ENCODE measurements at places on chromosomes 2 and 18.

DNA sequence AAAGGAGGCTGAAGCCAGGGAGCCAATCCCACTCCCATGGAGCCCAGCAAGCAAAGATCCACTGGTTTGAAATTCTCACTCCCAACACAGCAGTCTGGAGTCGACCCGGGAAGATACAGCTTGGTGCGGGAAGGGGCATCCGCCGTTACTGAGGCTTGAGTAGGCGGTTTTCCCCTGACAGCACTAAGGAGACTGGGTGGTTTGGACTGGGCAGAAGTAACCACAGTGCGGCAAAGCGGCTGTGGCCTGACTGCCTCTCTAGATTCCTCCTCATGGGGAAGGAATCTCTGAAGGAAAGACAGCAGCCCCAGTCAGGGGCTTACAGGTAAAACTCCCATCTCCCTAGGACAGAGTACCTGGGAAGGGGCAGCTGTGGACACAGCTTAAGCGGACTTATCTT, 261.6 kb upstream of the KYNU start:
- no peak for DNase-seq

DNA sequence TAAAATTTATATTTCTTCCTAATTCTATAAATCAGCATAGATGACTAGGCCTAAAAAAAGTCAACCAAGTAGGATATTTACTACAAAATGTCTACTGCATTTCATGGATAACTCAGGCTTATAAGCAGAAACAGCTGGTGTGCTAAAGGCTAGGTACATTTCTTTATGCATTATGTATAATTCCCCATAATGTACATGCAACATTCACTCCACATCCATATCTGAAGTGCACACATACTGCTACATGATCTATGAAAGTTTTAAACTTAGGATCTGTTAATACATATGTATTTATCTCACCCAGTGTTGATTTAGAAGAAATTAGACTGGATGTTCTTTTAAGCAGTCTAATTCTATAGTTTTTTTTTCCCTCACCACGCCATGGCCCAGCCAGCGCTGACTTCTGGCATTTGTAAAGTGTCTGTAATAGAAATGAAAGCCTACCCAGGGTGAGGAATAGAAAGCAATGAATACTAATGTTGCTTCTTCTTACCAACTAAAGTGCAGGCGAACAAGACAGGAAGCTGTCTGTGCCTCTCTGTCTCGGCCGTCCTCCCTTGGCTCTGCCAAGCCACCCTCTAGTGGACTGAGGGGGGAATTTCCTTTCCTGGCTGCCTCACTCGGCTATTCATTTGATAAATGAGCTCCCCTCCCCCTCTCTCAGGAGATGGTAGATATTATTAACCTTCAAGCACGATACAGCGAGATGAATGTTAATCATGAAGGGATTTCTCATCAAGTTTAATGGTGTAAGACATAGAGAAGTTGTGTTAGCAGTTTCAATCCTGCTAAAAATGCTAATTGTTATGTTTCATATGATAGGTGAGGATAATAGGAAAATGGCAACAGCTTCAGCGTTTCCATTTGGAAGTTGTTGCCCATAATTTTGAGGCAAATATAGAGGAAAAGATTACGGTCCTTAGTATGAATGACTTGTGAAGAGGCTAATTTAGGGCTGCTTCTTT, 384.5 kb downstream of the MTX2 start:
- peak; percentile 31 for DNase-seq

- no peak for DNase-seq
These were observed 33.7 kb downstream of the MREG start for GRCh38 chr2:215979620-215980019.

DNA sequence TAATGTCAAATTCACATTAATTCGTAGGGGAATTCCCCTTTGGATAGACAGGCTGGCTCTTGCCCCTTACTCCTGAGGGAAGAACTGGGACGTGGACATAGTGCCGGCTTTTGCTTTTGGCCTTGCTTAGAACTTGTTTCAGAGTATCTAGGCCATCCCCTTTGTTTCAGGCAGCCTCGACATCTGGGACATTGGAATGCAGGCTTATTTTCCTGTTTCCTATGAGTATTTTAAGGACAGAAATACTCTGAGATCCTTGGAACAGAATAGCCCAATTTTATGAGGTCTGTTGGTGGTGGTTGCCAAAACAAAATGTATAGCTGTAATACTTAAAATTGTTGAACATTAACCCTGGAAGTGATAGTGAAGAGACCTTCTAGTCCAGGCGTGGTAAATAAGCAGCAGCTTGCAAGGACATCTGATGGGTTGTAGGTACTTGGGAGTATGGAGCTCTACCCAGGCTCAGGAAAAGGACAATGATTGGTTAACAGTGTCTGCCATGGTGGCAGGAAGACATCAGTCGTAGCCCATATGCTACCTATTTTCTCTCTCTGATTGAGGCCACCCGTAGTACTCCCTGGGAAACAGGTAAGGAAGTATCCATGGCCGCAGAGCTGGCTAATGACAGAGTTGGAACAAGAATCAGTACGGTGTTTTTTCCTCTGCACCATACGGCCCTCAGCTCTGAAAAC, 112.4 kb downstream of the CDK15 start:
- DNase-seq, result no peak

- DNase-seq, result no peak
These were observed 58.2 kb upstream of the ITGA4 start for GRCh38 chr2:181399027-181399426.

- DNase-seq, result no peak
These were observed 31.0 kb downstream of the VAPA start for GRCh38 chr18:9944805-9945204.

DNA sequence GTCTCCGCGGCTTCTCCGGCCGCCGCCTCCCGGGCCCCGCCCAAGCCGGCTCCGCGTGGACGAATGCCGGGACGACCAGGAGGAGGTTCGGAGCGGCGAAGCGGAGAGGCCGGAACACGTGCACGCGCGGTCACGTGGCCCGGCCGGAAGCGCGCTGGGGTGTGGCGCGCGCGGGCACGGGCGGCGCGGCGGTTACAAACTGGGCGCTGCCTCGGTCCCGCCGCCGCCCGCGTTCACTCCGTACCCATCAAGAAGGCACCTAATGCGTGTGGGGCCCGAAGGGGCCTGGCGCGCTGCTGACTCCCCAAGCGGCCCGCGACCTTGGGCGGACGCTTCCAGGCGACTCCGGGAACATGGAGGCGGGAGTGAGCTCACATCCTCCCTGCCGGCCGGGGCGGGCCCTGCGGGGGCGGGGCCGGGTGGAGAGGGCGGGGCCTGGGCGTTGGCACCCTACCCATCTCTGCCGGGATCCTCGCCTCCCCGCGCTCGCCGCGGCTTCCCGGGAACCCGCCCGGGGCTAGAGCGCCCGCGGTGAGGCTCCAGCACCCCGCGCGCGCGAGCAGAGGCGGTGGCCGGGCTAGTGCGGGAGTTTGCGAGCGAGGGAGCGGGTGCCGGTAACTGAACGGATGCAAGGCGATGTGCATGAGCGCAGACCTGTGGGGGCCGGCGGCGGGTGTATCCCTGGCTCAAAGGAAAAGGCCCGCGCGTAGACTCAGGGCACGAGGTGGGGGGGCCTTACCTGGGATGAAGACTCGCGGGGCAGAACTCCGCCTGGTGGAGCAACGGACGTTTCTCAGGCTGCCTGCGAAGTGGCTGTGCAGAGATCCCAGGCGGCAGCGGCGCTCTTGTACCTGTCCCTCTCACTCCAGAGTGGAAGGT, at the start of gene TMEM185B:
Gene TMEM185B (minus strand): TSS at position 367 of the 879 bp plus-strand sequence. CDS start 424 bp downstream, outside the sequence.
- peak; percentile 52 for DNase-seq

- no peak for DNase-seq
These were observed 88.3 kb upstream of the HS6ST1 start for GRCh38 chr2:128406736-128407554.

GRCh38 chr2:119579424-119580295, 35.4 kb downstream of the CFAP221 start:
- DNase-seq, result no peak

GRCh38 chr18:31587529-31587928, 4.1 kb upstream of the TTR start:
- DNase-seq, result no peak

DNA sequence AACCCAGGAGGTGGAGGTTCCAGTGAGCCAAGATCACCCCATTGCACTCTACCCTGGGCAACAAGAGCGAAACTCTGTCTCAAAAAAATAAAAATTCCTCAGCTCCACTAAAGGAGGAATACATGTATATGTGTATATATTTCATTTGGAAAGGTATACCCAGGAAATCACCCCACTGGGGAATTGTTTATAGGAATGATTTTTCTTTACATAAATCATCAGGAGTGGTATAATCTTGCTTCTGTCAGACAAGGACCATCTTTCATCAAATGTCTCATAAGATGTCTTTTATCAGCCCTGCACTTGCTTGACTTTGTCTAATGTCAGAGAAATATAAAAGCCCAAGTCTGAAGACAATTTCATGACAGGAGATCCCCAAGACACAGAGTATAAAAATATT, 709.1 kb downstream of the LRRTM4 start:
- DNase-seq, result no peak

- DNase-seq, result no peak
These were observed 18.0 kb downstream of the NMUR1 start for GRCh38 chr2:231512222-231512621.

GRCh38 chr2:47907039-47907781, 912 bp upstream of the FBXO11 start:
- peak; percentile 90 for DNase-seq

- DNase-seq, result no peak
These were observed 16.0 kb downstream of the VPS54 start for GRCh38 chr2:64003239-64003638.

DNA sequence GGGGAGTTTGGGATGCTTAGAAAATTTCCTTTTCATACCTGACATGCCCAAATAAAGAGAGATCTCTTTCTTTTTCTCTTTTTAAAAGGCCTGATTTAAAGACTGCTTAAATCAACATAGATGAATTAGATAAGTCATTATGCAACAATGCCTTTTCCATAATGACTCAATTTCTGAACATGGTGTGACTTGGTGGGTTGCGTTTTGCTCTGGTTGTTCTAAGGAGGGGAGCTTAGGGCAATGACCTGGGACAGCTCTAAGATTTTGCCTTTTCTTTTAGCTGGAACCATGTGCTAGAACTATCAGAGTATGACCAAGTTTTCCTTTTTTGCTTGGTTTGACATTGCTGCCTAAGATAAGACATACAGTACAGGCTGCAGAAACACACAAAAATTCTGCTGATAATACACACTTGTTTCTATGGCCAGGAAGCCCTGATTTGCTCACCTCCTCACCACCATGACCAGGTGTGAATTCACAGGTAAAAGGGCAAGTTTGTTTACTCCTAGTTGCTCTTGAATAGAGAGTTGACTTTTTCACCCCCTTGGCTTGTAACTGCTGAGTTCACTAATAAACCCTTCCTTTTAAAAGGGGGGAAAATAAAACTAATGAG, 58.1 kb upstream of the IL1RL1 start:
- no peak for DNase-seq

DNA sequence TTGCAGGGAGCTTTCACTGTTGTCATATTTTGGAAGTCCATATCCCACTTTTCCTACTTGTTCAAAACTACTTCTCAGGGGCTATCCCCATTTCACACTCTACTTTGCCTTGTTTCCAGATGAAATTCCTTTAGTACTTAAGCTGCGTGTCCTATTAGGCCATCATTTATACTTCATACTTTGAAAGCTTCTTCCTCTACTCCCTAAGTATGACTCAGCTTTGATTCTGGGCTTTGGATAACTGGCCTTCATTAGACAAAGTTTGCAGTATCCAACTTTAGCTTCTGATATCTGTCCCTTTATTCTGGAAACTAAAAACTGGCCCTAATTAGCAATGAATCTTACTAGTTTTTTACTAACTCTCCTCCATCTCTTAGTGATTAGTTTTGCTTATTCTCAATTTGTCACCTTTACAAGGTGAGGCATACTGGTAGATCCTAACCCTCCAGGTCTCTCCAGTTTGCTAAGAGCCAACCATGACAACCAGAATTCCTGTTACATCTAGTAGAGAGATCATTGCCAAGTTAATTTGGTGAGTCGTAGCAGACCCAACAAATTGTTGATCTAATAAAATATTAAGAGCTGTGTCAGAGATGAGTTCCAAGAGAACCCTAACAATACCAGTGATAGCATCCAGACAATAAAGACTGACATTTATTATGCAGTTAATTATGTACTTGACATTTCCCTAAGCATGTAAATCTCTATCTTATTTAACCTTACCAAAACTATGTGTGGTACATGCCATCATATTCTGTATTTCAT, 31.2 kb upstream of the ITGAV start:
- DNase-seq, result no peak

- no peak for DNase-seq
These were observed 18.9 kb upstream of the FZD7 start for GRCh38 chr2:202014759-202015211.

- DNase-seq, result no peak
These were observed 64.6 kb downstream of the NAB1 start for GRCh38 chr2:190713471-190713870.

GRCh38 chr2:18664421-18664820, 75.1 kb upstream of the NT5C1B start:
- DNase-seq, result no peak

- no peak for DNase-seq
These were observed 27.8 kb downstream of the DNMT3A start for GRCh38 chr2:25313711-25314513.

- DNase-seq, result no peak
These were observed 26.9 kb downstream of the SDC1 start for GRCh38 chr2:20198001-20198400.

- no peak for DNase-seq
These were observed 364.1 kb downstream of the ALK start for GRCh38 chr2:29557268-29557667.

GRCh38 chr2:169573160-169573973, at the start of gene FASTKD1:
FASTKD1 (minus strand) TSS chr2:169573865; CDS start chr2:169572029, 1,836 bp downstream.
- DNase-seq, result peak; percentile 76

DNA sequence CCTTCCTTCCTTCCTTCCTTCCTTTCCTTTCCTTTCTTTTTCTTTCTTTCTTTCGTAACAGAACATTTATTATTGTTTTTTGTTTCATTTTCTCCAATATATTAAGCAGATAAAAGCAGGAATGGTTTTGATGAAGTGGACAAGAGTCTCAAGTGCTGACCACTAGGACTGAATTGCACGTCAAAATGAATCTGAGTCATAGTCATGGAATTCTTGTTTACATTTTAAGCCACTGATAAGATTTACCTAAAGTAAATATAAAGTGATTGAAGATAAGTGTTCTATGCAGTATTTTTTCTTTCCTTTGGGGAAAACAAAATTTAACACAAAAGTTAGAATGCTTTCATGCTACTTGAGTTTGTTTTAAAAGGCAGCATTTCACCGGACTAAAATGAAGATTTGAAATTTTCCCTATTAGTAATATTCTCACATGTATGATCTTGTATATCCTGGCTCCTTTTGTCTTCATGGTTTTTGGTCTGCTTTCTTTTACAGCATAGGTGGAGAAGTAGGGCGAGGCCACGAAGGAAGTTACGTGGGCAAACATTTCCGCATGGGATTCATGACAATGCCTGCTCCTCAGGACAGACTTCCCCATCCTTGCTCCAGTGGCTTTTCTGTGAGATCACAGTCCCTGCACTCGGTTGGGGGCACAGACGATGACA, 113.5 kb downstream of the NYAP2 start:
- no peak for DNase-seq

- DNase-seq, result no peak
These were observed 937.7 kb downstream of the CPS1 start for GRCh38 chr2:211494085-211494484.

- no peak for DNase-seq
These were observed 86.7 kb upstream of the RANBP2 start for GRCh38 chr2:108632332-108633160.
